ENCODE measurements at places on chromosomes 6 and 20. TPM values are rescaled to one million over a fixed set of nuclear protein-coding genes. Genes with fewer than 3 reads are reported as not detected.

DNA sequence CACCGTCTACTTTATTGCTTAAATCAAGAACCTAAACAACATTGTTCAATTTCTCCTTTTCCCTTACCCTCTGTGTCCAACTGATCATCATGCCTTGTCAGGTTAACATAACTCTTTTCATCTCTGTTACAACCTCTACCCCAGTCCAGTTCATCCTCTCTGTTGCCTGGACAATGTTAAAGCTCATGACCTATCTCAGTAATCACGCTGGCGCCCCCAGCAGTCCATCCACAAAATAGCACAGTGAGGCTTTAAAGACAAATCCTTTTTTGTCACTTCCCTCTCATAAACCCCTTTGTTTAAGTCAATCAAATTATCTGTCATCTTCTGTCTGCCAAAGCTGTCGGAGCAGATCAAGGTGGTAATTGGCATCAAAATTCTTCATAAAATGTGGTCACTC, 140.1 kb downstream of the QKI start:
- peak; percentile 63 for DNase-seq

DNA sequence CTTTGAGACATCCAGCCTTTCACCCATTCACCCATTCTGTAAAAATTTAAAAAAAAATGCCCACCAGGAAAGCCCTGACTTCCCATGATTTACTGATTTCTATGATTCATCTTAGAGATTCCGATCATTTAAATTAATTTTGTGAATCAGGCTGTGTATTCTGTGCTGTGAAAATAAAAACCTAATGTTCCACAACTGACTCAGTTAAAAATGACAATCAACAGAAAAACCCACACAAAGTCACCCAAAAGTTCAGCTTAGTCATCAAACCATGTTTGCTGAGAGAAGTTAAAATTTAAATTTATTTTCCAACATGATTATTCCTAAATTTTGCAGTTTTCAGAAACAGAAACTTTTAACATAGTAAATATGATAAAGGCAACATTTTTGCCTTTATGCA, 509.9 kb downstream of the TENT5A start:
- no peak for DNase-seq

- no peak for DNase-seq
These were observed 26.5 kb downstream of the PPP1R3G start for GRCh38 chr6:5111626-5112025.

DNA sequence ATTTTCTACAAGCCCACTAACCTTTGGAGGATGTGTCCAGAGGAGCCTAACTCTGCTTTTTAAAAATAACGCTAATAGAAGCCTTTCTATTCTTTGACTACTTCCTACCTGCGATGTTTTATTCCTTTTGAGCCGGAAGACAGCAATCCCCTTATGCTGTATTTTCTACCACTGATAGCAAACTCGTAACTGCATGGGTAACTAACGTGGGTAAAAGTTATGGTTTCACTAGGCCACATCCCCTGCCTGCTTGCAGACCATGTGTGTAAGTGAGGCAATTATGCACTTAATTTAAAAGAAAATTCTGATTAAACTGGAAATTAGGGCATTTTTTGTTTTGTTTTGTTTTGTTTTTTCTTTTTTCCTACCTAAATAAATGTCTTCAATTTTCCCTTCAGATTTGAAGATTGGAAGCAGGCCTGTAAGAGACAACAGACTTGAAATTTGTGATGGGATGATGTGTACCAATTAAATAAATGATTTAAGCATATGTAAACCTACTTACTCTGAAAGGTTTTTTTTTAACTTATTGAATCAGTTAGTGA, 931 bp downstream of the UFL1 start:
- DNase-seq, result peak; percentile 49

- peak; percentile 48 for DNase-seq
These were observed 119.0 kb downstream of the RTN4IP1 start for GRCh38 chr6:106510090-106510970.

DNA sequence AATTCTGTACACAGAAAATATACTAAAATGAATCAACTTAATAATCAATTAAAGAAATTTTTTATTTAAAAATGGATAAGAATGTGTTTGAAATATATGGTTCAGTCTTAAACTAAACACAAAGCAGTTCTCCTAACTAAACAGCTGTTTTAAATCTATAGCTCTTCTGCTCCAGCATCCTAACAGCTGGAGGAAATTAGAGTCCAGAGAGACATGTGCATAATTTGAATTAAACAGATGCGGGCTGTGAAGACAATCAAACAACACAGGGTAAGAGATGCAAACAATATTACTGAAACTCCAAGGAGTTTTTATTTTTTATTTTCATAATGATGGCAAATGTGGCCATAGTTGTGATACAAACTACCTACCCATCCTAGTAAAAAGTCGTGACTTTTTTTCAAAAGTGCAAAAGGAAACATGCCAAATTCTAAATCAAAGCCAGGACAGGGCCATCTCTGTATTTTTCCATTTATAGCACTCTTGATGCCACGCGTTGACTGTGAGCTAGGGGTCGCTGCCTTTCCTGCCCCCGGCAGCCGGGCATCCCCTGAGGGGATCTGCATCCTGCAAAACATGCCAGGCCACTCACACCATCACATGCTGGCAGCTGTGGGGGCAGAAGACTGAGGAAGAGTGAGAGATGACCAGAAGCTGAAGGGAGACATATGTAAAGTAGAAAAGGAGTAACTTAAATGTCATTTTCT, 310.6 kb downstream of the PRKN start:
- no peak for DNase-seq

GRCh38 chr6:167906899-167907298, 80.2 kb downstream of the AFDN start:
- no peak for DNase-seq

The GSTA3 gene
- total RNA-seq, result not detected

The CTAGE9 gene
- total RNA-seq, result not detected

The HAO1 gene
- not detected for total RNA-seq

Measured in fibroblast of villous mesenchyme (primary cell).